ENCODE measurements at places on chromosomes 11 and 22. TPM values are rescaled to one million over a fixed set of nuclear protein-coding genes. Genes with fewer than 3 reads are reported as not detected.

Gene KRTAP5-2
- 0.21 TPM for polyA plus RNA-seq

Gene INSC
- 0.67 TPM for polyA plus RNA-seq

Gene CSNK2A3
- 1.5 TPM for polyA plus RNA-seq

Gene BEST1
- 2.7 TPM for polyA plus RNA-seq

Gene LINC01488
- polyA plus RNA-seq: 0.04 TPM

Gene KCNJ11
- 2.4 TPM for polyA plus RNA-seq

Gene MUC2
- 0.27 TPM for polyA plus RNA-seq

Gene ZNRF3
- 28.8 TPM for polyA plus RNA-seq

Gene PRODH
- polyA plus RNA-seq: 13.5 TPM

Gene SELENOO
- polyA plus RNA-seq: 18.3 TPM

Gene SCARF2
- polyA plus RNA-seq: 16.8 TPM

Gene CYB5R2
- 30.3 TPM for polyA plus RNA-seq

Gene ARHGAP32
- 15.9 TPM for polyA plus RNA-seq

Gene IGLL1
- polyA plus RNA-seq: 1.6 TPM

Gene RTN4RL2
- polyA plus RNA-seq: 1.4 TPM

Gene FOLR3
- polyA plus RNA-seq: 1.6 TPM

Gene SLC16A8
- polyA plus RNA-seq: 0.24 TPM

Gene SULT4A1
- 1.9 TPM for polyA plus RNA-seq

Gene CABP4
- polyA plus RNA-seq: 0.64 TPM

Gene OR8D1
- polyA plus RNA-seq: not detected

Gene SLC15A3
- polyA plus RNA-seq: 15.7 TPM

Gene DRD4
- 1.6 TPM for polyA plus RNA-seq

Gene ENTHD1
- polyA plus RNA-seq: not detected

Gene APOL5
- not detected for polyA plus RNA-seq

Gene EIF3L
- 1,125 TPM for polyA plus RNA-seq

Gene BDNF
- 1.6 TPM for polyA plus RNA-seq

Gene DERL3
- polyA plus RNA-seq: 2.1 TPM

Gene OTOG
- 0.62 TPM for polyA plus RNA-seq

Gene AAMDC
- 58.2 TPM for polyA plus RNA-seq

Gene OR51B4
- polyA plus RNA-seq: 0.22 TPM

Gene LUZP2
- 1.4 TPM for polyA plus RNA-seq

Gene TPBGL
- polyA plus RNA-seq: 0.24 TPM

Gene USH1C
- polyA plus RNA-seq: 65.4 TPM

Gene PIWIL4
- polyA plus RNA-seq: 3.7 TPM

Gene MS4A3
- 1.6 TPM for polyA plus RNA-seq

Gene JAML
- polyA plus RNA-seq: 1.9 TPM

Gene SRSF8
- polyA plus RNA-seq: 72.1 TPM

Gene MS4A6A
- polyA plus RNA-seq: 17.5 TPM

Gene FAM83F
- polyA plus RNA-seq: 2.2 TPM

Gene MYO7A
- polyA plus RNA-seq: 3.1 TPM

Gene HYOU1
- polyA plus RNA-seq: 110 TPM

Gene RIMBP3C
- 0.50 TPM for polyA plus RNA-seq

Gene MUC6
- 10.6 TPM for polyA plus RNA-seq

Gene EED
- 41.4 TPM for polyA plus RNA-seq

Gene CXCR5
- polyA plus RNA-seq: not detected

Gene ASPHD2
- 3.4 TPM for polyA plus RNA-seq

Gene OR52I2
- polyA plus RNA-seq: not detected

Gene KDM4E
- polyA plus RNA-seq: 0.22 TPM

Gene OR51I1
- not detected for polyA plus RNA-seq

Gene ZC3H7B
- 68.3 TPM for polyA plus RNA-seq

Gene BLID
- not detected for polyA plus RNA-seq

Gene SLCO2B1
- 6.7 TPM for polyA plus RNA-seq

Gene MRGPRX3
- polyA plus RNA-seq: not detected

Measured in right renal cortex interstitium (tissue), 3 donors.